ENCODE measurements at places on chromosomes 6 and 20.

- H3K4me3 ChIP-seq: peak overlapping the region; percentile 3
- peaks cover 15% of the 10 kb centered on the region for H3K4me1 ChIP-seq
- no peak overlapping the region for H3K27ac ChIP-seq
- no peak for DNase-seq
- peaks cover 17% of the 10 kb centered on the region for H3K36me3 ChIP-seq
Measured at GRCh38 chr6:151440498-151440897, 11.4 kb downstream of the RMND1 start.

DNA sequence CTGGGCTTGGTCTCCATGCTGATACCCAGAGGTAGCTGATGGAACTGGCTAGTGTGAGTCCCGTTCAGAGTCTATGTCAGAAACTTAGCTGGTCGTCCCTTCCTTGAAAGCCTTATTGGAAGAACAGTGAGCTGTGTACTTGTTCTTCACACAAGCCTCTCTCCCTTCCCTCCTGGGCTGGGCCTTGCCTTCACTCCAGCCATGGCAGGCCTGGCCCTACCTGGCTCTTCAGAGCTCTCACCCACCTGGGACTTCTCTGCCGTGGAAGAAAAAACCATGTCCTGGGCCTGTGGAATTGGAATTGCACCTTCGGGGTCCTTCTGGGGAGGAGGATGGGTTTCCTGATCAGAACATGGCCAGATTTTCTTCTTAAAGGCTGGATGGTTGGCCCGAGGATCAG lies 20.3 kb upstream of the ZNF831 start:
- H3K36me3 ChIP-seq: peaks cover 10% of the 10 kb centered on the region
- H3K4me1 ChIP-seq: peaks cover 57% of the 10 kb centered on the region
- H3K4me3 ChIP-seq: no peak overlapping the region
- H3K27me3 ChIP-seq: no peaks in the 10 kb centered on the region
- H3K27ac ChIP-seq: no peak overlapping the region
- DNase-seq: no peak

DNA sequence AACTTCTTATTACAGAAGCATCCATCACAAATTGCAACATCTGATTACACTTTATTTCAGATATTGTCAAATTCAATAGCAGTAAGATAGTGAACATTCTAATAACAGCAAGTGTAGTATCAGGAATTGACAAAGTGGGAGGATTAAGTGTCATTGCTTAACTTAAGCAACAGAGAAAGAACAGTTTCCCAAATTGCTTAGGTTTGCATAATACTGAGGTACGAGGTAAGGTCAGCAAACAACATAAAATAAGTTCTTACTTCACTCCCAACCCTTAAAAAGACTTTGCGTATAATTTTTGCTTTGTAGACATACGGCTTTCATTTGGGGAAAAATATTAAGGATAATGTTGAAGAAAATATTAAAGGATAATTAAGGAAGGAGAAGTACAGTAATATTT lies 163.0 kb downstream of the RIMS1 start:
- no peaks in the 10 kb centered on the region for H3K27me3 ChIP-seq
- H3K36me3 ChIP-seq: no peaks in the 10 kb centered on the region
- H3K4me3 ChIP-seq: no peak overlapping the region
- no peak overlapping the region for H3K27ac ChIP-seq

DNA sequence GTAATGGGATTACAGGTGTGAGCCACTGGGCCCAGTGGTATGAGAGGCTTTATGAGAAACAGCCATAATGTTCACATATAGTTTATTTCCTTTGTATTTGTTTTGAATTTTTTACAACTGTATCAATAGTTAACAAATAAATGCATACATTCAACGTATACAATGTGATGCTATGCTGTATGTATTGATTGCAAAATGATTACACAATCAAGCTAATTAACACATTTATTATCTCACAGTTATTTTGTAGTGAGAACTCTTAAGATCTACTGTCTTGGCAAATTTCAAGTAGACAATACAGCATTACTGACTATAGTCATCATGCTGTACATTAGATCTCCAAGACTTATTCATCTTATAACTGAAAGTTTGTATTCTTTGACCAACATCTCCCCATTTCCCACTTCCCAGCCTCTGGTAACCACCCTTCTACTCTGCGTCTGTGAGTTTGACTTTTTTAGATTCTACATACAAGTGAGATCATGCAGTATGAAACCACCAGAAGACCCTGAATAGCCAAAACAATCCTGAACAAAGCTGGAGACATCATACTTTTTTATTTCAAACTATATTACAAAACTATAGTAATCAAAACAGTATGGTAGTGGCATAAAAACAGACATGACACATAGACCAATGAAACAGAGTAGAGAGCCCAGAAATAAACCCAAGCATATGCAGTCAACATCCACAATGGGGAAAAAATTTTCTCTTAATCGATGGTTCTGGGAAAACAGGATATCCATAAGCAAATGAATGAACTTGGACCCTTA lies 157.2 kb upstream of the RREB1 start:
- no peak overlapping the region for H3K27ac ChIP-seq
- H3K36me3 ChIP-seq: no peaks in the 10 kb centered on the region
- H3K4me3 ChIP-seq: no peak overlapping the region
- no peak for DNase-seq

GRCh38 chr20:47231382-47232039 lies 125.0 kb downstream of the ZMYND8 start:
- DNase-seq: no peak
- H3K4me3 ChIP-seq: no peak overlapping the region
- no peak overlapping the region for H3K27ac ChIP-seq
- H3K4me1 ChIP-seq: no peaks in the 10 kb centered on the region
- peaks cover 65% of the 10 kb centered on the region for H3K36me3 ChIP-seq

DNA sequence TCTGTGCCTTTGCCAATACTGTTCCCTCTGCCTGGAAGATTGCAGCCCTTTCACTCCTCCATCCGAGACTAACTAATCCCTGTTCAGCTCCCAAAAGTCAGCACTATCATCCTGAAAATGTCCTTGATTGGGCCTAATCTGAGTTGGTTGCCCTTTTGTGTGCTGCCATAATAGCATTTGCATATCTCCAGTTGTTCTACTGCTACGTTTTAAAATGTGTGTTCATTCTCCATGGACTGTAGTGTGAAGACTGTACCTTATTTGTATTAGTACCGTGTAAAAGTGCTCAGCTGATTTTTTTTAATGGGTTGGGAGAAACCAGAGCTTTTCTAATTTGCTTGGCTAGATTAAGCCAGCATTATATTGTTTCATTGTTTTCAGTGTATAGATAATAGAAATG lies 401.3 kb downstream of the LAMA2 start:
- no peaks in the 10 kb centered on the region for H3K36me3 ChIP-seq
- no peak for DNase-seq
- H3K4me3 ChIP-seq: no peak overlapping the region
- no peaks in the 10 kb centered on the region for H3K27me3 ChIP-seq
- no peak overlapping the region for H3K27ac ChIP-seq

- H3K36me3 ChIP-seq: no peaks in the 10 kb centered on the region
- peak overlapping the region; percentile 75 for H3K27ac ChIP-seq
- H3K4me1 ChIP-seq: peaks cover 6% of the 10 kb centered on the region
Measured at GRCh38 chr6:128478230-128479047, 42.0 kb downstream of the PTPRK start.

DNA sequence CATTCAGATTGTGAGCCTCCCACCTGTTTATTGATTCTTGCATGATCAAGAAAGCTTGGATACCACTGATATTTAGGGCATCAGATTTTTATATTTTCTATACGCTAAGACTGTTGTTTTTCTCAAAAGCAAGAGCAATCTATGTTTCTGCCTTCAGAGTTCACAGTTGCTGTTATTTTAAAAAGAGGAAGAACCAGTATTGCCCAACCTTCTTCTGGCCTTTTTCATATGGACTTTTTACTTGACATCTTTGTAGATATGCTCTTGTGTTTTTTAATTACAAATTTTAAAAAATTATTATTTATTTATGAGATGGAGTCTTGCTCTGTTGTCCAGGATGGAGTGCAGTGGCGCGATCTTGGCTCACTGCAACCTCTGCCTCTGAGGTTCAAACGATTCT lies 28.9 kb downstream of the SLC17A5 start:
- no peak overlapping the region for H3K27ac ChIP-seq
- no peaks in the 10 kb centered on the region for H3K27me3 ChIP-seq
- DNase-seq: no peak
- H3K36me3 ChIP-seq: peaks cover 7% of the 10 kb centered on the region

GRCh38 chr6:34227761-34228421 lies 8.8 kb upstream of the HMGA1 start:
- H3K4me3 ChIP-seq: no peak overlapping the region
- no peak for DNase-seq
- H3K36me3 ChIP-seq: no peaks in the 10 kb centered on the region
- H3K27me3 ChIP-seq: no peaks in the 10 kb centered on the region
- peak overlapping the region; percentile 30 for H3K27ac ChIP-seq
